ENCODE measurements at places on chromosomes 2 and 18. TPM values are rescaled to one million over a fixed set of nuclear protein-coding genes. Genes with fewer than 3 reads are reported as not detected.

- no peak for DNase-seq
Observed at GRCh38 chr2:72050734-72051133, 96.9 kb downstream of the CYP26B1 start.

- no peak for DNase-seq
Observed at GRCh38 chr2:114160263-114160981, 270.5 kb downstream of the ACTR3 start.

GRCh38 chr2:144501118-144501517 is 18.8 kb downstream of the ZEB2 start:
- DNase-seq = no peak

DNA sequence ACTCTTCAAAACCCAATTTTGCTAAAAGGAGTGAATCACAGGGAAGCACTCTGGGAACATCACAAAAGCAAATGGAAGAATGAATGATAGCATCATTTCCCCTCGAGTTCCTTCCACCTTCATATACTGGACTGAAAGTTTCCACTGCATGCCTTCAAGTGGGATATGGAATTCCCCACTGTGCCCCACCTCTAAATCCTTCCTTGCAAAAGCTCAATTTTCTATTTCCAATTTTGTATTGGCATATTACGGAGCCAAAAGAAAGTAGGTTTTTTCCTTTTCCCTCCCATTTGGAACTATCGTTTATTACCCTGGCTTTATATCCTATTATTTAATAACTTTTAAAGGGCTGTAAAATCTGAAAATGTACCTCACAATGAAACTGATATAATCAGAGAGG is 149.3 kb downstream of the PIEZO2 start:
- no peak for DNase-seq

ERFE gene
- total RNA-seq = 0.53 TPM

MTIF2 gene
- total RNA-seq = 46.2 TPM

Measured in Peyer's patch (tissue), 4 donors.